ENCODE measurements at places on chromosomes 16 and 17.

DNA sequence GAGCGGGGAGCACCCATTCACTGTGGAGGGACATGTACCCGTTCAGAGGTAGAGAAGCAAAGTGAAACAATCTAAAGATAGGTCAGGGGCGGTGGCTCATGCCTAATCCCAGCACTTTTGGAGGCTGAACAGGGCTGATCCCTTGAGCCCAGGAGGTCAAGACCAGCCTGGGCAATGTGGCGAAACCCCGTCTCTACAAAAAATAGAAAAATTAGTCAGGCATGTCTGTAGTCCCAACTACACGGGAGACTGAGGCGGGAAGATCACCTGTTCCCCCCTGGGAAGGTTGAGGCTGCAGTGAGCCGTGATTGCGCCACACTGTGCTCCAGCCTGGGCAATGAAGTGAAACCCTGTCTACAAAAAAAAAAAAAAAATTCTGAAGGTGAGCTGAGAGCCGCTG is 21.7 kb downstream of the MYL4 start:
- no peak for DNase-seq

DNA sequence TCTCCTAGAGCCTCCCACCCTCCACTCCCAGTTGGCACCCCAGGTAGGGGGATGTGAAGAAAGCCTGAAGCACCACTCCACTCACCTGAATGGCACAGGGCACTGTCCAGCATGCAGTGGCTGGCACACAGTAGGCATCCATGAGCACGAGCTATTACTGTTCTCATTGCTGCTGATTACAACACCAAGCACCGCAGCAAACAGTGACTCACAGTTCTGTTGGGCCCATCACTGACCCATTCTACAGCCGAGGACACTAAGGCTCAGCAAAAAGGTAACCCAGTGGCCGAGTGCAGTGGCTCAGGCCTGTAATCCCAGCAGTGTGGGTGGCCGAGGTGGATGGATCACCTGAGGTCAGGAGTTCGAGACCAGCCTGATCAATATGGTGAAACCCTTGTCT is 2.7 kb downstream of the ZSCAN10 start:
- no peak for DNase-seq

DNA sequence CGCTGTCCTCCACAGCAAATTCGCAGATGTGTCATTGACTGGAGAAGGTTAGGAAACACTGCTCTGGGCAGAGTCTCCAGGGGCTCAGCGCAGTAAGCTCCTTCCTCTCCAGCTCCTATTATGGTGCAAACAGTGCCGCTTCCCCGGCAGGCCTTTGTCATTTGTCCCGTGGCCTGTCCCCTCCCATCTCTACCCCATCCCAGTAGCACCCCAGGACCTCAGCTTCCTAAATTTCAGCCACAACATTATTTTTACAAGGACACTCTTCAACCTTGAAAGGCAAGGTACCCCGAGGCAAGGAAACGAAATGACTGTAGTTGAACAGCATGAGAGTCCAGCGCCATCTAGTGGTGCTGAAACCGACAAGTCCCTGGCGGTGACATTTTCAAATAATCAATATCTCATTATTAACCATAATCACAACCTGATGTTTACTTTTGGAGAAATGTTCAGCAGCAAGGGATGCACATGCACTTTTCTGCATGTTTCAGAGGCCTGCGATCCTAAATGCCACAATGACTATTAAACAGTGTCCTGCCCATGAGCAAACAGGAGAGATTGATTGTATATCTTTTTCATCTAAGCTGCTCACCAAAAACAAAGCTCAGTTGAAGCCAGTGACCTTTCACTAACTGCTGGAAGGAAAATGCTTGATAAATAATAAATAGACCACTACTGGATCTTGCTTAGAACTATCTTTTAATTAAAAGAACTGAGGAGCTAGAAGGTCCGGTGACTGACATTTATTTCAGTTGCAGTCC is 16.5 kb downstream of the MRPS23 start:
- DNase-seq: peak; percentile 38

- DNase-seq: peak; percentile 36
Observed at GRCh38 chr17:45640141-45640850, 143.8 kb upstream of the CRHR1 start.

- DNase-seq: no peak
Observed at GRCh38 chr17:72440961-72441360, 320.1 kb downstream of the SOX9 start.

- no peak for DNase-seq
Observed at GRCh38 chr16:46889942-46890300, 5.8 kb downstream of the GPT2 start.

DNA sequence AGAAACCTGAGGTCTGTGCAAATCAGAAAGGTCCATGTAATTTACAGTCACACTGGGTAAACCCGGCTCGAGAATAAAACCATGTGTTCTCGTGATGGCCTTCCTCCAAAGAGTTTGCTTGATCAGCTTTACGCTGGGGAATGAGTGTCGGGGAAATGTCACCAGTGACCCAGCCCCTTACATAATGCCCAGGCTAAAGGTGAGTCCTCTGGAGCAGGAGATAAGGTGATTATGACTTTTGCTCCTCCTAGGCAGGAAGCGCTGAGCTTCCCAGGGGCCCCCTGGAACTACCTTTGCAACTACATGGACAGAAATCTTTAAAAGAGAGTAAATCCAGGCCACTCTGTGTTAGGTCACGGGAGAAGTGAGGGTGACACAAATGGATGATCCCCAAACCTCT is 15.7 kb downstream of the SLC6A4 start:
- DNase-seq: no peak

DNA sequence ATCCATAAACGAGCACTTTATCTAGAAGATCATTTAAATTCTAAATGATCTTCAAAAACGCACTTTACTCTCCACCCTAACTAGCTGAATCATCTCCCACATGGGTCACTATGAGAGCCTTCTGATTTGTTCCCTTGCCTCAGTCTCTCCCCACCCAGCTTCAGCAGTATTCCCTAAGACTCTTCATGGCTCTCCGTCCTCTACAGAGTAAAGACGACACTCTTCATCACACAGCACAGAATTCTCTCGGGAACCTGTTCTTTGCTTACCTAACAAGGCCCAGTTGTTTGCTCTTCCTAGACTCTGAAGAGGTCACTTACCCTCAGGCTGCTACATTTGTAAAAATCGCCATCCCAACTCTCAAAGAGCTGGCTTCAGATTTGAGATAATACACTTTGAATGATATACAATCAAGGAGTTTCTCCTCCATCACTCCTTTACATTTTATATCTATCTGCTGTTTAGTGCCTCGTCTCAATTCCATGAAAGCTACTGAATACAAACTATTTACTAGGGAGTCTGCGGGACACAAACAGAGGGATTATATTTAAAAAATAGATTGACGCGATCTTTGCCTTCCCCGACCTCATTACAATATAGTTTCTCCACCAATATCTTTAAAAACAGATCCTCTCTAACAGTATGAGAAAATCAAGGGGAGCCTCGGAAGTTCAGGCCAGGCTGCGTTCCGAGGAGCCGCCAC is 511 bp upstream of the LIG3 start:
- no peak for DNase-seq

DNA sequence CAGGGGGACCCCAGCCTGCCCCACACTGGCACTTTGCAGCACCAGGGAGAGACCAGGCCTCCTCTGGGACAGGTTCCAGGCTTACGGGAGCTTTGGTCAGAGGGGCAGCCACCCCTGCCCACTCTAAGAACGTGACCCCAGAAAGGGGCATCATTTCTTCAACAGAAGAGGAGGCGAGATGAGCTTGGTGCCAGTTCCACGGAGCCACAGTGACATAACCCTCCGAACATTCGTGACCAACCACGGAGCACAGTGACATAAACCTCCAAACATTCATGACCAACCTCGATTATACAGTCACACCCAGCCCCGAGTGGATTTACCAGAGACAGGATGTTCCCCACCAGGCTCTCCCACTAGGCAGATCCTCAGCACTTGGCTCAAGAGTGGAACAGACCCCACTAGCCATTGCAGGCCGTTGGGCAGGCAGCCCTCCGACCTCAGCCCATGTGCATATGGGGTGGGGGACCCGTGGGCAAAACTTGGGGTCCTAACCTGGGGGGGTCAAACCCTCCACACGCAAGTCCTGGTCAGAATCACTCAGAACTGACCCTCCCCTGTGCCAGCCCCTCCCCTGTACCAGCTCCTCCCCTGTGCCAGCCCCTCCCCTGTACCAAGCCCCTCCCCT is 112.9 kb downstream of the METRNL start:
- DNase-seq: no peak

All from T-helper 22 cell (primary cell).